ENCODE measurements at places on chromosomes 12 and 14.

- DNase-seq = peak; percentile 16
Observed at GRCh38 chr14:91911474-91912032, 35.9 kb downstream of the FBLN5 start.

DNA sequence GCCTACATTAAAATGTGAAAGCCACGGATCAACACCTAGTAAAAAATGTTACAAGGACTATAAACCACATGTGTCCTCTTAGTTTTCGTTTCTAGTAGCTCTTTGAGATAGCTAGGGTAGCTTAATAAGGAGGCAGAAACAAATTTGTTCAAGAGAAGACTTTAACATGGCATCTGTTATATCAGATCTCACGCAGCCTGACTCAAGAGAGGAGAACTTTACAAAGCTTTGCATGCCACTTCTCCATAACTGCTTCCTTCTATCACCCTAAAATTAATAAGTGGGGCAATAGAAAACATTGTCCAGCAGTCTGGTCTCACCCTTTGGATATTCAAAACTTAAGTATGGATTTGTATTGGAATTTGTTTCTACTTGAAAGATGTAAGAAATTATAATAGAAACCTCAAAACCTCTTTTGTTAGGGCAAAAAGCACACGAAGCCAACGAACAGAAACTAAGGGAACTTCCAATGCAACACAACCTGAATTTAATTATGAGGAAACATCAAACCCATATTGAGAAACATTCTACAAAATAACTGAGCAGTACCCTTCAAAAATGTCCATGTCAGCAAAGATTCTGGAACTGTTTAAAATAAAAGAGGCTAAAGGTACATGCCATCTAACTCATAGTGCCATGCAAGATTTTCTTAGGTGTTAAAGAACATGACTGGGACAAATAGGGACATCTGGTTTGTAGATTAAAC is 194.8 kb downstream of the LRIG3 start:
- no peak for DNase-seq

GRCh38 chr14:58637040-58637390 is 747 bp upstream of the DACT1 start:
- DNase-seq = peak; percentile 19

DNA sequence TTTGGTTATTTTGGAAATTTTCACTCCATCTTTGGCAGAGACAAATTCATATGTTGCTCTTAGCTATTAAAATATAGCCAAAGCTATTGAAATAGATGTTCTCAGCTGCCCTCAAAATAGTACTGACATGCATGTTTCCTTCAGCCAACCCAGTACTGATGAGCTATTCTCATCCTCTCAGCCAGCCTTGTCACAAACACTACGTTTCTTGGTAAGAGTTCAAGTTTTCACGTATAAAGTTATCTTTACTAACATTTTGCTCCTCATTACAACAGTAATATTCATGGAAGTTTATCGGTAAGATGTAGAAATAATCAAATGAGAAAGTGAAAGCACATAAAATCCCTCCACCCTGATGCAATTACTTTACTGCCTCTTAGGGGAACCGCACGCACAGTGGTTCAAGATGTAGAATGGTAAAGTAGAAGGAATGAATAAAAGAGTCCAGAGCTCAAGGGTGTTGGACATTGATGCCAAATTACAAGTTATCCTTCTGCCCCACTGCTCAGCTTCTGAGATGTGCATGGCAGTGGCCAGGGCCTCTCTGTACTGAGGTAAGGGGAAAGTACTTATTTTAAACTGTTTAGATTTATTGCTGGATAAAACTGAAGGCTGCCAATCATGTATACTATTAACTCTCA is 20.7 kb downstream of the GCH1 start:
- no peak for DNase-seq

- no peak for DNase-seq
Observed at GRCh38 chr12:106096376-106096775, 42.4 kb downstream of the NUAK1 start.

- no peak for DNase-seq
Observed at GRCh38 chr14:61671082-61671481, 24.2 kb upstream of the HIF1A start.

GRCh38 chr14:53564870-53565269 is 391.8 kb downstream of the BMP4 start:
- no peak for DNase-seq

GRCh38 chr12:77213319-77213718 is 147.9 kb upstream of the E2F7 start:
- DNase-seq = no peak

DNA sequence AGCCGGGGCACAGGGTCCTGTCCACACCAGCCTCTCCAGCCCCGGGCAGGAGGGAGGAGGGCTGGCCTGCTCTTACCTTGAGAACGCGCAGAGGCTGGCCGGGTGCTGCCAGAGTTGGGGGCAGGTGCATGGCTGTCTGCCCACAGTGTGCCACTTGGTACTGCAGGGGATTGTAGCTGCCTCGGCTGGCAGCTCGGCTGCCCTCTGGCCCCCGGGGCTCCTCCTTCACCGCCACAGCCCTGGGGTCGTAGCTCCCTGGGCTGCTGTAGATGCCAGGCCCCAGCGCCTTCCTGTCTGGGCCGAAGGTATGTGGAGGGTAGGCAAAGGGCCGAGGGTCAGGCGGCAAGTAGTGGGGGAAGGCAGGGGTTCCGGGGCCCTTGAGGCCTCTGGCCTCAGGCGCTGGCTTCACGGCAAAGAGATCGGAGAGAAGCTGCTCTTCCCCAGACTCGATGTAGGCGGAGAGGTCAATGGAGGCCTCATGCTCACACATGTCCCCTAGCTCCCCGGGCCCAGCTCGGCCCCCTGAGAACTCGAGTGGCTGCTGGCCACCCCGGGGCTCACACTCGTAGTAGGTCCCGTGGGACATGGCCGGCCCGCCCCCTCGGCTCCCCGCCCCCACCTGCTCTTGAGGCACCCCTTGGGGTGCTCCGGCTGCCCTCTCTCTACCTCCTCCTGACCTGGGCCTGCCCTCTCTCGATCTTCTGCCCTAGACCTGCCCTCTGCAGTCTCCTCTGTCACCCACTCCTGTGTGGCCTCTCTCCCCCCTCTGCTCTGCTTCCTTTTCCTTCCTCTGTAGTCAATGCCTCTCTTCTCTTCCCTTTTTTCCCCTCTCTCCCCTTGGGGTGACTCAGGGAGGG is at the start of gene CEBPE:
Gene CEBPE (minus strand): TSS at position 750 of the 857 bp plus-strand sequence. CDS start 164 bp downstream, at position 586.
- DNase-seq = no peak

- DNase-seq = no peak
Observed at GRCh38 chr12:114186241-114187002, 219.5 kb downstream of the TBX5 start.

DNA sequence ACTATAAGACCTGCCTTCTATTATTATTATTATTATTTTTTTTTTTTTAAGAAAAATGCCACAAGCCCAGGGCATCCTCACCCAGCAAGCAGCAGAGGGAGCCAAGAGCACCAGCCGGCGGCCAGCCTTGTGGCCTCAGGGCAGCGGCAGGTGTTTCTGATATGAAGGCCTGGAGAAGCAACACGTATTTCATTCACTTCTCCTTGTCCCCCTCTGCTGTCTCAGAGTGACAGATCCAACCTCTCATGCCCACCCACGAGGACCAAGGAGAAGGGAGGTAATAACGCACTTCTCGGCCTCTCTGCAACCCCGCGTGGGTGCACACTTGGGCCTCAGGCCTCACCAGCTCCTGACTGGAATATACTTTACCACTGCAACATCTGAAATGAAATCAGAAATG is 25.4 kb downstream of the CDC42BPB start:
- no peak for DNase-seq

DNA sequence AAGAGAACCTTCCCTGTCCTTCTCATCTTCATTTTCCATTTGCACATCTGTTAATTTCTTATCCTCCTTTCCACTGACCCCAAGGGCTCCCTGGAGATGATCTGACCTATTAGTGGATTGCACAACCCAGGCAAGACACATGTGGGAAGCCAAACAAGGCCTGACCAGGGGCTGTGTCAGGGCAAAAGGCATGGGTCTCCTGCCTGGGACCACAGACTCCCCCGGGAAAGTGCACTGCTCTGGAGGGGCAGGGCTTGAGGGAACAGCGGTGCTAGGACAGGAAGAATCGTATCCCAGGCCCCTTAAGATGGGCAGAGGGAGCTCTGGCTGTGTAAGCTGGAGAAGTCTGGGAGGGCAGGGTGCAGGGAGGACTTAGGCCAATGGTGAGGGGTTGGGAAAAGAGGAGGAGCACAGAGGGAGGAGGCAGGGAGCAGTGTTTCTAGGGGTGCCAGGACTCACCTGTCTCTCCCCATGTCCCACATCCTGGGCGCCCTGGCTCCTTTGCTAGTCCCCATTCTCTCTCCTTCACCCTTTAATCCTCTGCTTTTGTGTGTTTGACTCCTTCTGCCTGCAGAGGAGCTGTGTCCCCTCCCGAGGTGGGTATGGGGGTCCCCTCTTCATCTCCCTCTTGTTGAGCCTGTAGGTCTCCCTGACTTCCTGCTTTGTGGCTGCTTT is 25.3 kb downstream of the PLEKHG3 start:
- DNase-seq = no peak

- DNase-seq = no peak
Observed at GRCh38 chr12:113702276-113702675, 230.6 kb upstream of the LHX5 start.

DNA sequence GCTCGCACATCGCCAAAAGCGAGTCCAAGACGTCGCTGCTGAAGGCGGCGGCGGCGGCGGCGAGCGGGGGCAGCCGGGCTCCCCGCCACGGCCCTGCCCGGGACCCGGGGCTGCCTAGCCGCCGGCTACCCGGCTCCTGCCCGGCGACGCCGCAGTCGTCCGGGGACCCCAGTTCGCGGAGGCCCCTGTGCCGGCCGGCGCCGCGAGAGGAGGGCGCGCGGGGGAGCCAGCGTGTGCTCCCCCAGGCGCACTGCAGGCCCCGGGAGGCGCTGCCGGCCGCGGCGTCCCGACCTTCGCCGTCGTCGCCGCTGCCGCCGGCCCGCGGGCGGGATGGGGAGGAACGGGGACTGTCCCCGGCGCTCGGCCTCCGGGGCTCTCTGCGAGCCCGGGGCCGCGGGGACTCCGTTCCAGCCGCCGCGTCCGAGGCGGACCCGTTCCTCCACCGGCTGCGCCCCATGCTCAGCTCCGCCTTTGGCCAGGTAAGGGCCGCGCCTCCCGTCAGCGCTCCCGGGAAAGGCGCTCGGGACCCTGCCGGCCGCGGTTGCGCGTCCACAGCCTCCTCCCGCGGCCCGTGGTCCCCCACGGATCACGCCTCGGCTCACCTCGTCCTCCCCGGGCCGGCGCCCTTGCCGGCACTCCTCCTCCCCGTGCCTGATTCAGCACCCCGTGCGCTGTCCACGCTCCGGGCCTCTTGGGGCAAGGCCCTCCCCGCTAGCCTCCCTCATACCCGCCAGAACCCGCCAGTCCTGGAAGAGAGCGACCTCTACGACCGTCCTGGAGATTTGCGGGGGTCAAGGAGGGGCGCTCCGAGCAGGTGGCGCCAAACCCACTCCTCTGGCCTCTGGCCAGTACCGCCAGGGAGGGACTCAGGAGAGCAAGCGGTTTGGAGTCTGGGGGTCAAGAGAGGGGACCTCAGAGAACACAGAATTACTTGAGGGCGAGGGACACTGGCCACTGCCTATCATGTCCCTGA is 721 bp downstream of the CABP1 start:
- peak; percentile 41 for DNase-seq

- DNase-seq = no peak
Observed at GRCh38 chr14:75044322-75044721, 6.9 kb downstream of the MLH3 start.

DNA sequence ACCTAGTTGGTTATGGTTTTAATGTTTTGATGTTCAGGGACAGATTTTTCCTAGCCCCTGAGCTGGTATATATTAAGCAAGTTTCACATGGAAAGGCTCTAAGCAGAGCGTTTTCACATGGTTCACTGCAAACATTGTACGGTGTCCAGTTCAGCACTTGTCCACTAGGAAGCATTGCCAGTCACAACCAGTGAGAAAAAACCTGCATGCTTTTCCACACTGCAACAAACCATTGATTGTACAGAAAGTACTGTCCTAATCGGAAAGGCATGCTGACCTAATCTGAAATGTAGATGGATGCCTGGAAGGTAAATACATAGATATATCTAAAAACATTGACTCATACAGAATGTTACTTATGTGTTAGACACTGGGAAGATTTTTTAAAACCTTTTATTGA is 25.0 kb upstream of the NPAS3 start:
- DNase-seq = no peak

DNA sequence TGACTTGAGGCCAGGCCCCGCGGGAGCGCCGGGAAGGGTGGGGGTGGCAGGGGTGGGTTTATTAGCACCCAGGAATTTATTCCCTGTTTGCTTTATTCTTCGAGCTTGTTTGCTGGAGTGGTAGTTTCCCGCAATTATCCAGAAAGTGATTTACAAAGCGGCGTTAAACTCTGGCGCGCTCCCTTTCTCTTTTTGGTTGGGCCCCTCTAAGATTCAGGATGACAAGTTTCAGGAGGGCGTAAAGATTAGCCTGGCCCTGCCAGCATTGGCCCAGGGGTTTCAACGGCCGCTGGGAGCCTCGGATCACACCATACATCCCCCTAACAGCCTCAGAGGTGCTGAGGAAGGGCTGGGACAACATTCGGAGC is 444 bp upstream of the NKX2-8 start:
- no peak for DNase-seq

- DNase-seq = peak; percentile 48
Observed at GRCh38 chr12:6635375-6635855, 344 bp downstream of the LPAR5 start.

DNA sequence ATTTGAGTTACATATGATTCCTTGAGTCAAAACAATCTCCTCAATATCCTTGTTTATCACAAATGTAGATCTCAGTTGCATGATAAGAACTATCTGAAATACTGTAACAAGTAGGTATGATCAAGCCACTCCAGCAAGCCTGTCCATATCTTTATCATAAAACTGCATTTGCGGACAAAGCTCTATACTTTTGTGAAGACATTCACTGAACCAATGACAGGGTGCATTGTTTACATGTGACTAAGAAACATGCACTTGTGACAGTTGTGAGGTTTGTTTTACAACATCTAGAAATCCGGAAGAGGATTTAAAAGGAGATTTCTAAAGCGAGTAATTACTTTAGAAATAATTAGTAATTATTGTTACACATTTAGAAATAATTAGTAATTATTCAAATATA is 111.7 kb downstream of the PPP2R5E start:
- no peak for DNase-seq

DNA sequence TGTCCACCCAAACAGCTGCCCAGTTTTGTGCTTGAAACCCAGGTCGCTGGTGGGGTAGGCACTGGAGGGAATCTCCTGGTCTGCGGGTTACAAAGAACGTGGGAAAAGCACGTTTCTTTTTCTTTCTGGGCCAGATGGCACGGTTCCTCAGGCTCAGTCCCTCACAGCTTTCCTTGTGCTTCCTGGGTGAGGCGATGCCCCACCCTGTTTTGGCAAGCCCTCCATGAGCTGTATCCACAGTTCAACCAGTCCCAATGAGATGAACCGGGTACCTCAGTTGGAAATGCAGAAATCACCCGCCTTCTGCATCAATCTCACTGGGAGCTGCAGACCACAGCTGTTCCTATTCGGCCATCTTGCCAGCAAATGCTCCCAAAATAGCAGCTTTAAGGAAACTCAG is 51.4 kb upstream of the TMTC2 start:
- no peak for DNase-seq

DNA sequence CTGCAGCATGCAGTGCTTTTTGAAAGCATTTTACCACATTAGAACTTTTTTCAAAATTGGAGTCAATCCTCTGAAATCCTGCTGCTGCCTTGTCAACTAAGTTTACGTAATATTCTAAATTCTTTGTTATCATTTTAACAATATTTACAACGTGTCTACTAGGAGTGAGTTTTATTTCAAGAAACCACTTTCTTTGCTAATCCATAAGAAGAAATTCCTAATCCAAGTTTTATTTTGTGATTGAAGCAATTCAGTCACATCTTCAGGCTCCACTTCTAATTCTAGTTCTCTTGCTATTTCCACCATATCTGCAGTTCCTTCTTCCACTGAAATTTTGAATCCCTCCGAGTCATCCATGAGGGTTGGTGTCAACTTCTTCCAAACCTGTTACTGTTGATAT is 25.4 kb downstream of the PRORP start:
- no peak for DNase-seq
